ENCODE measurements at places on chromosomes 6 and 20. TPM values are rescaled to one million over a fixed set of nuclear protein-coding genes. Genes with fewer than 3 reads are reported as not detected.

Gene BMP7
- 0.39 TPM for total RNA-seq

DNA sequence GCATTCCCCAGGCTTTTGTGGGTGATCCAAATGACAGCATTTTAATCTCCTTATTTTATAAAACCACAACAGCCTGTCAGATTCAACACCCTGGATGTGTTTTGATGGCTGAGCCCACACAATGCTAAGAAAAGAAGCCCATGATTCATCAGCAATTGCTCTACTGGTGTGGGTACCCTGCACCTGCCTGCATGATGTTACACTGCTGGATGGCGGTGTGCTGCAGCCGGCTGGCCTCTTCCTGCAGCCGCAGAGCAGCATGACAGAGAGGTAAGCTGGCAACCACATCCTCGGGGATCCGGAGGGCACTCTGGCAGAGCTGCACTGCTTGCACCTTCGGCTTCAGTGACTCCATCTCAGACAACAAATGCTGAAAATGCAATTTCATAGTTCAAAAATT, 327.5 kb downstream of the SYNE1 start:
- DNase-seq, result peak; percentile 75

Gene ZC2HC1B
- not detected for total RNA-seq

- no peak for DNase-seq
Observed at GRCh38 chr6:18280084-18280483, 15.8 kb upstream of the DEK start.

Gene GABRR2
- 0.46 TPM for total RNA-seq

DNA sequence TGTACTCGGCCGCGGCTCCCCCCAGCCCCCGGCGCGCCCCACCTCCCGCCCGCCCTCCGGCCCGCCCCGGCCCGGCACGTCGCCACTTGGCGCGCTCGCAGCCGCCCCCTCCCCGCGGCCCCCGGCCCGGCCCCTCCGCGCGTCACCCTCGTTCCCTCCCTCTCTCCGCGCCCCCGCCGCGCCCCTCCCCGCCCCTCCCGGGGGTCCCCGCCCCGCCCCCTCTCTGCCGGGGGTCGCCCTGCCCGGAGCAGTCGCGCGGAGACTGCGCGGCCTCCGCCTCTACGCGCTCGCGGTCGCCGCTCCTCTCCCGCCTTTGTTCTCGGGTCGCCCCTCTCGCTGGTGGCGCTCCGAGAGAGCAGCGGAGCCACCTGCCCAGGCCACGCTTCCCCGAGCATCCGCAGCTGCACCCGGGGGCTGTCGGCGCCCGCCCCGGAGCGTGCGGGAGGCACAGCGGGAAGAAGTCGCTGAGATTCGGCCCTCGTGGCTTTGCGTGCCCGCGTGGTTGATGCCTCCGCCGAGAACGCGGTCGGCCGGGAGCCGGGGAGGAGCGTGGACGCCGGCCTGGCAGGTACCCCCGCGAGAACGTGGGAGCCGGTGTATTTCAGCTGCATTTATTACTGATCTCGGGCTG, at the start of gene PHF10:
Gene PHF10, minus strand, starts transcription at position 7 of the 631 bp plus-strand sequence. CDS start 569 bp downstream, outside the sequence.
- DNase-seq, result peak; percentile 68

Gene ZBTB46
- 2.7 TPM for total RNA-seq

Gene C6orf52
- 4.4 TPM for total RNA-seq

Gene ADGRB3
- total RNA-seq, result not detected

DNA sequence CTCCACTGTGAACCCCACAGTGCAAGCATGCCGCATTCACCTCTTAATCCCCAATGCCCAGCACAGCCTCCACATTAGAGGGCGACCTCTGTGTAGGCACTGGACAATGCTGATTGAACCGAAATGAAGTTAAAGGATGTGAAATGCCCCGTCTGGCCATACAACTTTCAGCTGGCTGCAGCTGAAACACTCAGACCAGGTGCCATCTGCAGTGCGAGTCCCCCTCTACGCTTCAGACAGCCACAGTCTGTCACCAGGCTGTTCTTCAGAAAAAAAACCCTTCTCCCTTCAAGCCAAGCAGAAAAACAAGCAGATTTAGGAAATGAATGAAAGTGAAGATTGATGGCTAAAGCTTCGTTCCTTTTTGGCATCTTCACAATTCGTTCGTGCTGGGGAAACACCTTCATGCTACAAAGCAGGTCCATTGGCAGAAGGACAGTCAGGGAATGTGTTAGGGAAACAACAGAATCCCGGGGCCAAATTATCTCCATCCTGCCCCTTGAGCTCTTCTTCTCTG, 44.7 kb downstream of the TNFAIP3 start:
- DNase-seq, result no peak

DNA sequence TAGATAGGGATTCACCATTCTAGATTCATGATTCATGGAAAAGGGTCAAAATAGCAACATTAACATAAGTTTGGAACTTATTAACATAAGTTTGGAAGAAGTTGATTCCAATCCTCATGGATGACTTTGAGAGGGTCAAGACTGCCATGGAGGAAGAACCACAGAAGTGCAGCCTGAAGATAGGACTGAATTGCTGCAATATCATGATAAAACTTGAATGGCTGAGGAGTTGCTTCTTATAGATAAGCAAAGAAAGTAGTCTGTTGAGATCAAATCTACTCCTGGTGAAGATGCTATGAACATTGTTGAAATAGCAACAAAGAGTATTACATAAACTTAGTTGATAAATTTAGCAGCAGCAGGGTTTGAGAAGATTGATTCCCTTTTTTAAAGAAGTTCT, 62.2 kb downstream of the GMDS start:
- no peak for DNase-seq

GRCh38 chr6:72850469-72850868, 228.6 kb downstream of the KCNQ5 start:
- no peak for DNase-seq

Gene TMEM30A
- total RNA-seq, result 56.2 TPM

- no peak for DNase-seq
Observed at GRCh38 chr6:52519618-52520017, 57.2 kb downstream of the TRAM2 start.

DNA sequence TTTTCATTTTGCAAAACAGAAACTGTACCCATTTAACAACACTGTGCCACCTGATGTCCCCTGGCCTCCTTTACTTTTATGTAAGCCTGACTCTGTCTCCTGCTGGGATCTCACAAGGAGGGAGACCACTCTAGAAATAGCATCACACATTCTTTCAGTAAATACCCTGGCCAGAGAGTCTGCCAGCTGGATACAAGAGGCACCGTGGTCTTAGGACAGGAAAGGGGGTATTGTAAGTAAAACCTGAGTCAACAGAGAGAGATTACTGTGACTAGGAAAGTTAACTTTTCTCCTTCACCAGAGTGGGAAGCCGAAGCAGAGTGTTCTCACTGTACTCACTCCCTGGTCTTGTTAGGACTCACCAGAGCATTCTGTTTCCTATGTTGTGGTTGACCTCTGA, 27.8 kb downstream of the CMTR1 start:
- no peak for DNase-seq

GRCh38 chr6:68638230-68638900, 3.3 kb downstream of the ADGRB3 start:
- DNase-seq, result peak; percentile 16

GRCh38 chr20:56343861-56344381, 14.9 kb upstream of the FAM210B start:
- DNase-seq, result peak; percentile 55

DNA sequence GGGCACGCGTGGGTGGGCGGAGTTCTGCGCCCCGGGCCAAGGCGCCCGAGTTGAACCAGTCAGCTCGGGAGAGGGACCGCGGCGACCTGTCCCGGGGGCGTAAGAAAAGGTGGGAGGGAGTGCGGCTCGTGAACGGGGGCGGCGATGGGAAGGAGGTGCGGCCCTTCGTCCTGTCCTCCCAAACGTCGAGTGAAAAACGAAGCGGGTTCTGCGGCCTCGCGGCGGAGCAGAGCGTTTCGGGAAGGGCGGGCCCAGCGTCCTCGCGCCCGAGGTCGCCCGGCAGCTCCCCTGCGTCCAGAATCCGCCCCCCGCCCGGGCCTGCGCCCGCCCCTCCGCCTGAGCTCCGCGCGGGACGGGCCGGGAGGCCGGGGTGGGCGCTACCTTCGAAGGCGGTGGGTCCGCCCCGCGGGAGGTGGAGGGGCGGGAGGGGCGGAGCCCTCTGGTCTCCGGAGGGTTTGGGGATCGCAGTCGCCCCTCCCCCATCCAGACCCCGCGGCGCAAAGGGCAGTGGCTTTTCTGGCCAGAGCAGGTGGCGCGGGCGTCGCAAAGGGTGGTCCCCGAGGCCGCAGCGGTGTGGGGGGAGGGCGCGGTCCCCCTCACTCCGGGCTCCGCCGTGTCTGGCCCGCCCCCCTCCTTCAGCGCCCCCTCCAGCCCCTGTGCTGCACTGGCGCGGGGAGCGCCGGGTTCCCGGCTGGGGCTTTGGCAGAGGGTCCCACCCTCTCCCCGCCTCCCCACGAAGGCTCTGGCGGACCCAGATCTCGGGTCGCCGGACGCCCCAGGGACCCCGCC, 838 bp downstream of the STMN3 start:
- DNase-seq, result peak; percentile 42

Gene LHFPL5
- total RNA-seq, result not detected

DNA sequence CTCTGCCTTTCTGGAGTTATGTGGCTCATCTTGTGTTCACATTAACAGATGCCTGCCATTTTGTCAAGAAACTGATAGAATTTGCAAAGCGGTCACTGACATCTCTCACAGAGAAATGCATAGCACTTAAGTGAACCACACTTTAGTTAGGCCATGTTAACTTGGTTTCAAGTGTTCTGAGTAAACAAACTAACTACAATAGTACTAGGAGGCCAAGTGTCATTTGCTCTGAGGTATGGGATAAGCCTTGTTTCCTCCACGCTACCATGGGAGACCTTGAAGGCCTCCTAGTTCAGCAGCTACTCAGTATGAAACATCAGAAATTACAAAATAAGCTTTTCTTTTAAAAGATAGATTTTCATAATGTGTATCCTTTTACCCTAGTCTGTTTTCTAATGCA, 143.5 kb upstream of the MARCKS start:
- DNase-seq, result no peak

GRCh38 chr6:70289299-70289698, 13.6 kb downstream of the COL9A1 start:
- no peak for DNase-seq

DNA sequence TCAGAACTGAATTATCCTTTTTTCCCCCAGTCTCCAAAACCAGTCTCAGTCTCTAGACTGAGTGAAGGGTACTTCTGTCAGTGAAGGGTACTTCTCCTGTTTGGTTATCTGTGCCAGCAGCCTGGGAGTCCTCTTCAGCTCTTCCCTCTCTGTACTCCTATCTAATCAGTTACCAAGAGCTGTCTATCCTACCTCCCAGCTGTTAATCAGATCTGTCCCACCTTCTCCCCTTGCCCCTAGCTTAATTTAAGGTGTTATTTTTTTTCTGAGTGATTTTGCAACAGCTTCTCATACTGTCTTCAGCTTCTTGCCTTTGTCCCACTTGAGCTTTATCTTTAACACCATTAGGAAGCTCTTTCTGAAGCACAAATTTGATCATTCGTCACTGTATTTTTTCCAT, 491.9 kb upstream of the SOX4 start:
- no peak for DNase-seq

- DNase-seq, result no peak
Observed at GRCh38 chr20:58065508-58066361, 162.7 kb downstream of the ANKRD60 start.

Gene BPIFA1
- not detected for total RNA-seq

Gene ELOVL4
- 2.1 TPM for total RNA-seq

- DNase-seq, result no peak
Observed at GRCh38 chr6:145247692-145248419, 487.5 kb downstream of the EPM2A start.

Gene CEP57L1
- total RNA-seq, result 22.3 TPM
